Suprapubic skin (tissue), 4 donors: ENCODE measurements at places on chromosomes 7 and 10.

DNA sequence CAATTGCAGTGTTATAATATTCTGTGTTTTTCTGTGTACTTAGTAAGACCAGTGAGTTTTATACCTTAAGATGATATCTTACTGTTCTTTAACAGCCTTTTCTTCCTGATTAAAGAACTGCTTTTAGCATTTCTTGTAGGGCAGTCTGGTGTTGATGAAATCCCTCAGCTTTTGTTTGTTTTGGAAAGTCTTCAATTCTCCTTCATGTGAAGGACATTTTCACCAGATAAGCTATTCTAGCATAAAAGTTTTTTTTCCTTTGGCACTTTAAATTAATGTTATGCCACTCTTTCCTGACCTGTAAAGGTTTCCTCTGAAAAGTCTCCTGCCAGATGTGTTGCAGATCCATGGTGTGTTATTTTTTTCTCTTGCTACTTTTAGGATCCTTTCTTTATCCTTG is 1059.8 kb downstream of the LRMDA start:
- DNase-seq = no peak

- no peak for DNase-seq
These were observed 125.5 kb downstream of the NPY start for GRCh38 chr7:24409431-24410024.

DNA sequence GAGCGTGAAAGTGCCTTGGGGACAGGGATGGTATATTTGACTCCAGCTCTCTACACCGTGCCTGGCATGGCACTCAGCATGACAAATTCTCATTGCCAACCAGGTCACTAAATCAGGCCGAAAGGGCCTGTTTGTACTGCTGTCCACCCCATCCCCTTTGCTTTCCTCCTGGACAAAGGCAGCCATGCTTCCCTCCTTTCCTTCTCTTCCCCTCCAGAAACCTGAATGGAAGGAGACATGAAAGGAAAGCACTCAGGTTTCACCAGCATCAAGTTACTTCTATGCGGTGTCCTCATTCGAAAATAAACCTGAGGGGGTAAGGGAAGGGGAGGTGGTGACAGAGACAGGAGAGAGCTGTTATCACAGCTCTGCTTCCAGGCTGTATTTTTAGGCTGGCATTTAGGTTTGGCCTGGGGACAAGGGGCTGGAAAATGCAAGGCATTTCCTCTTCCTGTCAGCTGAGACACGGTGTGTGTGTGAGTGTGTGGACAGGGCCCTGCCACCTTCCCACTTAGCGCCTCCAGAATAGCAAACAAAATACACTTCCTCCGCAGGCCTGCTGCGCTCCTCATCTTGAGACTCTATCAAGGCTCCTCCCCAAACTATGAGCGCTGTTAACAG is 79.9 kb upstream of the COL13A1 start:
- no peak for DNase-seq

GRCh38 chr10:127715782-127716378 is 21.1 kb upstream of the FOXI2 start:
- no peak for DNase-seq

- no peak for DNase-seq
These were observed 55.1 kb upstream of the ZEB1 start for GRCh38 chr10:31263903-31264302.

DNA sequence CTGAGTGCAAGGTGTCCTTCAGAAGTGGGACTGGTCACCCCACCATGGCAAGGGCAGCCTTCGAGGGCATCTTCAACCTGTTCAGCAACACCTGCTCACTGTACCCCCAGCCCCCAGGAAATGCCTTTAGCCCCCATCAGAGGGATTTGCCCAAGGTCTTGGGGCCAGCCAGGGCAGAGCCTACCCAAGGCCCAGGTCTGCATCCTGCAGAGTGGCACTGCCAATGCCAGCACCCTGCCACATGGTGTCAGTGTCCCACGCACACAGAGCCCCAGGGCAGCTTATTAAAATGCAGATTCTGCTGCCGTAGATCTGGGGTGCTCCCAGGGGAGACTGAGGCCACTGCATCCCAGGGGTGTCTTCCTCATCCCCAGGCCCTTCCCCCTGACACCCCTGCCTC is 106.2 kb upstream of the KCTD7 start:
- DNase-seq = no peak

DNA sequence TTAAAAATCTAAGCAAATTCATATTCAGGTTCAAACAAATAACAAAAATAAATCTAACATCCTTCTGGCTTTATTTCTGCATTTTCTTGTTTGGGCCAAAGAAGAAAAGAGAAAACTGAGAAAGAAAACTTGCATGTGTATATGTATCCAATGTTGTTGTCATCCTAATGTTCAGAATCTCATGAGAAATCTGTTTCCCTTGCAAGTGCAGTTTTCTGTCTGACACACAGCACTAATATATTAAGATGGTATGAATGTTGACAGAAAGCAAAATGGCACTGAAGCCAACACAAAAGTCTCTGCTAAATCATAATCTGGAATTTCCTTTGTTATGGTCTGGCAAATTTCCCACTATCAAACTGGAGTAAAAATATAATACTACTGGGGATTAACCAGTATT is 235.9 kb downstream of the HGF start:
- DNase-seq = no peak

- no peak for DNase-seq
These were observed 6.8 kb upstream of the CDK6 start for GRCh38 chr7:92843034-92843760.

GRCh38 chr10:24493165-24493564 is 230.5 kb downstream of the ARHGAP21 start:
- no peak for DNase-seq

DNA sequence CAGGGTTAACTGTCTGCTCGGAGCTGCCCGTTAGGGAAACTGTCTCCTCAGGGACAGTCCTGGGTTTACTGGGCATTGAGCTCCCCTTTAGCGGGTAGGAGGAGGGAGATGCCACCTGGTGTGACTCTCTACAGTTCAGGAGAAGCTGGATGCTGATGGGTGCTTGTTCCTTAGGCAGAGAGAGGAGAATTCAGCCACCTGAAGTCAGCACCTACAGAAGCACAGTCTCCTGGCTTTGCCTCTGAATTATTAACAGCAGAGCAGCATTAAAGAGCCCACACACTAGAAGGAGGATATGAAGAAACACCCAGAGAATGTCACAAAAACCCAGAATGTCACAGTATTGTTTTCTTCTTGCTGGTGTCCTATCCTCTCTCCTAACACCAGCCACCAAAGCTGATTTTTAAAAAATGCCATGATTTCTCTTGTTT is 696 bp downstream of the GIMAP4 start:
- no peak for DNase-seq

GRCh38 chr7:32900433-32900995 is 9.0 kb upstream of the KBTBD2 start:
- DNase-seq = no peak

DNA sequence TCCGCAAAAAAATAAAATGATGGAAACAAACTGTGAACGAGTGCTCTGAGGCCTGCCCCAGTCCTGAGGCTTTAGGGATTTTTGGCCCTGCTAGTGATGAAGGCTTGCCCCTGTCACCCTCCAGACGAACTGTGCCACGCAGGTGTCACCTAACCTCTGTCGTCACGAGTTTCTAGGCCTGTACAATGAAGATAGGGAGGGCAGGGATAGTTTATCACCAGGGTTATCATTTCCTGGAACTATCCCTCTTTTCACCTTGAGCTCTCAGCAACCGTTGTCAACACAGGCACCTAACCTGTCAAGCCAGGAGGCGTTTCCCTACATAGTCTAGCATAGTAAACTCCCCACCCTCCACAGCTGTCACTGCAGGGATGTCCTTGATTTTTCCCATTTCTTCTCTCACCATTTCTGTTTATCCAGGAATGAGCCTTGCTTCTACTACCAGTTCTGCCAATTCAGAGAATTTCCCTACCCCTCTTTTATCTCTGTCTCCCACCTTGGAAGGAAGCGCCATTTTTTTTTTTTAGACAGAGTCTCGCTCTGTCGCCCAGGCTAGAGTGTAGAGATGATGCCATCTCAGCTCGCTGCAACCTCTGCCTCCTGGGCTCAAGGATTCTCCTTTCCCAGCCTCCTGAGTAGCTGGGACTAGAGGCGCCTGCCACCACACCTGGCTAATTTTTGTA is 2.2 kb upstream of the ACHE start:
- no peak for DNase-seq

DNA sequence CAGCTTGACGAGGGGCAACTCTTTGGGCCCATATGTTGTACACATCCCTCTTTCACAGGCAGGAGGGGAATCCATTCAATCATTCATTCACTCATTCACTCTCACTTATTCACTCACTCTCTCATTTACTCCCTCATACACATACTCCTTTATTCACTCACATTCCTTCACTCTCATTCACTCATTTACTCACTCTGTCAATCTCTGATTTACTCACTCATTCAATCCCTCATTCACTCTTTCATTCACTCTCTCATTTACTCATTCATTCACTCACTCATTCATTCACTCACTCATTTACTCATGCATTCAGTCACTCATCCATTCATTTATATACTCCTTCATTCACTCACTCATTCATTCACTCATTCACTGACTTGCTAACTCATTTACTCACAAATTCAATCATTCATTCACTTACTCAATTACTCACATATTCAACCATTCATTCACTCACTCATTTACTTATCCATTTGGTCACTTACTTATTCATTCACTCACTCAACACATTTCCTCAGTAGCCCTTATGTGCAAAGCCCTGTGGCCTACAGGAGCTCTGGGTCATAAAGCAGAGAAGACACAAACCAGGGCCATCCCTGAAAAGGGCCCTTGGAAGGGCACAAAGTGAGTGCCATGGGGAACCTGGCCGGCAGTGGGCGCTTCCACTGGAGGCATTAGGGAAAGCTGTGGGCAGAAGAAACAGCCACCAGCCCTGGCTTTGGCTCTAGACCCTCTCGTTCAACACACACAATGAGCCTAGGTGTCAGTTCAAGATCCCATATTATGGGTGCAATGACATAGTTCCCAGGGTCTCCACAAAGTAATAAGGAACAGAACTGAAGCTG is 26.0 kb downstream of the HIP1 start:
- peak; percentile 14 for DNase-seq

GRCh38 chr10:132468651-132469050 is 68.9 kb upstream of the INPP5A start:
- no peak for DNase-seq

DNA sequence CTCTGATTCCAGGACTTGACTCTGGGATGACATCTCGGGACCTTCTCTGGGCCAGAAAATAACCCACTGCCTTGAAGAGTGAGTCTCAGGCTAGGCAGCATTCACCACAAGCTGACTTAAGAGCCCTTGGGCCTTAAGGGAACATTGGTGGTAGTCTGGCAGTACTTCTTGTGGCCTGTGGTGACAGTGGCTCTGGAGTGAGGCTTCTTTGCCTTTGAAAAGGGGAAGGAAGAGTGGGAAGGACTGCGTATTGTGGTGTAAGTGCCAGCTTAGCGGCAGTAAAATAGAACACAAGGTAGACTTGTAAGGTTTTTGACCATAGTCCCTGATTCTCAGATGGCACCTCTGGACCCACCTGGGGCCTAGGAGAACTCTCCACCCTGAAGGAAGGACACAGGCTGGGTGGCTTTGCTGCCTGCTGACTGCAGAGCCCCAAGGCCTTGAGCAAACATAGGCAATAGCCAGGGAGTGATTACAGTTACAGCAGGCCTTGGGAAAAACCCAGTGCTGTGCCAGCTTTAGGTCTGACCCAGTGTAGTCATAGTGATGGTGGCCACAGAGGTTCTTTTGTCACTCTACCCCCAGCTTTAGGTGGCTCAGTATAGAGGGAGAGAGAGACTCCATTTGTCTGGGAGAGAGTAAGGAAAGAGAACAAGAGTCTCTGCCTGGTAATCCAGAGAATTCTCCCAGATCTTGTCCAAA is 483.9 kb downstream of the SH2D4B start:
- no peak for DNase-seq

DNA sequence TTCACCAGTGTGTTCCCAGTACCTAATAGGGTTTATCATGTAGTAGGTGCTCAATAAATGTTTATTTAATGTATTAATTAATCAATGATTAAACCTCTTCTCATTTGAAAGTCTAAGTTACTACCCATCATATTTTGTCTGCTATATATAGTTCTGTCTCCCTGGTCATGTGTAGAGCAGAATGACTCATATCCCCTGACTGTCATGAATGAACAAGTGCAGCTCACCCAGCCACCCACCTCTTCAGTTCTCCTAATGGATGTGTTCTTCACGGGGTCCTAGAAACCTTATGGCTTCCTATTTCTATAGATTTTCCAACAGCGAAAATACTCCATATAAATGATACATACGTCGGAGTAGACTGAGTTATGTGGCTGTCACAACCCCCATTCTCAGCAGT is 64.5 kb downstream of the HIF1AN start:
- no peak for DNase-seq

DNA sequence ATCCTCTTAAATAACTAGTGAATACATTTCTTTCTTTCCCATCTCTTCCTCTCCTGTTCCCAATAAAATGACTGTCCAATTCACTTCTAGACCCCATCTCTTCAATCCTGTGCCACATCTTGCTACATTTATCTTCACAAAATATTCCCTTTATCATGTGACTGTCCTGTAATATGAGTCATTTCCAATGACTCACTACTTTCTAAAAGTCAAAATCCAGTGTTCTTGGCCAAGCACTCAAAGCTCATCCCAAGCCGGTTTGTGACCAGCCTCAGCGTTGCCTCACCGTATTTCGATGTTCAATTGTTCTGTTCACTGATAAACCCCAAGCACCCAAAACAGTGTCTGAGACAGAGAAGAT is 104.7 kb downstream of the PARD3 start:
- no peak for DNase-seq

GRCh38 chr7:141158561-141158960 is 84.7 kb downstream of the TMEM178B start:
- no peak for DNase-seq

DNA sequence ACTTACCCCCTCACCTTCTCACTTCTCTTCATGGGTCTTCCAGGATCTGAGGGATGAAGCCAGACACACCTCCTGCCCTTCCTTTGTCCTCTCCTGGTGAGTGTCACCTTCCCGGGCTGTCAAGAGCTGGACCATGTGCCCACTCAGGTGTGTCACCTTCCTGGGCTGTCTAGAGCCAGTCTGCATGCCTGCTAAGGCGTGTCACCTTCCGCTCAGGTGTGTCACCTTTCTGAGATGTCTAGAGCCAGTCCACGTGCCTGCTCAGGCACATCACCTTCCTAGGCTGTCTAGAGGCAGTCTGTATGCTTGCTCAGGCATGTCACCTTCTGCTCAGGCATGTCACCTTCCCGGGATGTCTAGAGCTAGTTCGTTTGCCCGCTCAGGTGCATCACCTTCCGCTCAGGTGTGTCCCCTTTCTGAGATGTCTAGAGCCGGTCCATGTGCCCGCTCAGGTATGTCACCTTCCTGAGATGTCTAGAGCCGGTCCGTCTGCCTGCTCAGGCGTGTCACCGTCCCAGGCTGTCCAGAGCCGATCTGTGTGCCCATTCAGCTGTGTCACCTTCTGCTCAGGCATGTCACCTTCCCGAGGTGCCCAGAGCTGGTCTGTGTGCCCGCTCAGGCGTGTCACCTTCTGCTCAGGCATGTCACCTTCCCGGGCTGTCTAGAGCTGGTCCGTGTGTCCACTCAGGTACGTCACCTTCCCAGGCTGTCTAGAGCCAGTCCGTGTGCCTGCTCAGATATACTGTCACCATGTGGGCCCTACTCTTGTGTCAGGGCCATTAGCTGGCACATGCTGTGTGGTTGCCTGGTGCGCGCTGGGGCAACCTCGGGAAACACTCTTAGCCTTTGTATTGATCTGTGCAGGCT is 245.3 kb downstream of the EBF3 start:
- DNase-seq = no peak

GRCh38 chr10:43251419-43252165 is 15.3 kb downstream of the RASGEF1A start:
- peak; percentile 74 for DNase-seq
